ENCODE measurements at places on chromosomes 7 and 10. TPM values are rescaled to one million over a fixed set of nuclear protein-coding genes. Genes with fewer than 3 reads are reported as not detected.

Gene OR9A2
- not detected for polyA plus RNA-seq

Gene GRK5
- 27.6 TPM for polyA plus RNA-seq

Gene ACTR3C
- polyA plus RNA-seq: 4.5 TPM

Gene GPER1
- 2.8 TPM for polyA plus RNA-seq

Gene GPR37
- polyA plus RNA-seq: 0.01 TPM

Gene SFTPD
- 0.12 TPM for polyA plus RNA-seq

Gene XRCC2
- 0.14 TPM for polyA plus RNA-seq

Gene PAX4
- polyA plus RNA-seq: not detected

Gene PPP1R17
- polyA plus RNA-seq: not detected

Gene GIMAP2
- polyA plus RNA-seq: 6.6 TPM

- no peak for DNase-seq
Observed at GRCh38 chr7:17058568-17058967, 176.8 kb upstream of the AGR3 start.

GRCh38 chr7:44147026-44147991, 6.2 kb upstream of the MYL7 start:
- DNase-seq: no peak

- DNase-seq: no peak
Observed at GRCh38 chr7:70217571-70217970, 619.3 kb downstream of the AUTS2 start.

DNA sequence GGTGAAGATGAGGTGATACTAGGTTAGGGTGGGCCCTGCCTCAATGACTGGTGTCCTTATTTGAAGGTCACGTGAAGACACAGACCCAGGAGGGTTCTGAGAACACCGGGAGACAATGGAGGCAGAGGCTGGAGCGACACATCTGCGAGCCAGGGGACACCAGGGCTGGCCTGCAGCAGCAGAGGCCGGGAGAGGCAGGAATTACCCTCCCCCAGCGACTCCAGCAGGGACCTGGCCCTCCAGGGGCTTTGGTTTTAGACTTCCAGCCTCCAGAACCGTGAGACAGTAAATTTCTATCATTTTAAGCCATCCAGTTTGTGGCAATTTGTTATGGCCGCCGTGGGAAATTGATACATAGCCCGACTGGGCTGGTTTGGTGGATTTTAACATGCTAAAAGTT, 152.2 kb downstream of the DNAJB6 start:
- no peak for DNase-seq

DNA sequence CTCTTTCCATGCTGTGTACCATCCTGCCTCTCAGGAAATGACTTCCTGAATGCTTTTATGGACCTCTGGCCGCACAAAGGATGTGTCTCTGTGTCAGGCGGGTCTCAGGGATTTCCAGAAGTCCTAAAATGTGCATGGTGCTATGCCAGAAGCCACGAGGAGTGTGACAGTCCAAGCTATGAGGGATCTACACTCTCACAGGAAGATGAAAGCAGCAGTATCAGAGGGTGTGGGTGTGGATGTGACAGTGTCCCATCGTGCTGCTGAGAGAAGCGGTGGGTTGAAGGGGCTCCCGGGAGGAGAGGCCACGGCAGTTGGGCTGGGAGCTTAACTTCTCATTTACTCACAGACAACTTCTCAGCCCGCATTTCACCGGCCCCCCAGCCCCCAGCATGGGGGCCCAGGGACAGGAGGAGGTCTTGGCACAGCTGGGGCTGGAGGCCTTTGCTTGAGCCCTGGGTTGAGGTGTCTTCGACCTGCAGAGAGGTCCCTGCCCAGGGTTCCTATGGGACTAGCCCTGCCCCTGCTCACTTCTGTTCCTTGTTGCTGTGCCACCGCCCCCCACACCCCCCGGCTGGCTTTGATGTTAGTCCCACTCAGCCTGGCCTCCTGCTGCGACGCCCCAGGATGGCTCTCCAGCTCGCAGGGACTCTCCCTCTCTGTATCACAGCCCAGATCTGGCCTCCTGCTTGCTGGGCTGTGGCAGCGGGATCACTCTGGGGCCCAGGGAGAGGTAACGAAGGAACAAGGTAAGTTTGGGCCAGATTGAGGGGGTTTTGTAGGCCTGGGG, 30.8 kb upstream of the EMX2 start:
- DNase-seq: no peak

- DNase-seq: no peak
Observed at GRCh38 chr10:11713186-11713743, 28.9 kb upstream of the ECHDC3 start.

- DNase-seq: no peak
Observed at GRCh38 chr7:112283382-112283910, 77.0 kb downstream of the ZNF277 start.

GRCh38 chr10:44463511-44464121, 78.7 kb upstream of the CXCL12 start:
- no peak for DNase-seq

- DNase-seq: no peak
Observed at GRCh38 chr10:33258967-33259366, 75.5 kb downstream of the NRP1 start.

DNA sequence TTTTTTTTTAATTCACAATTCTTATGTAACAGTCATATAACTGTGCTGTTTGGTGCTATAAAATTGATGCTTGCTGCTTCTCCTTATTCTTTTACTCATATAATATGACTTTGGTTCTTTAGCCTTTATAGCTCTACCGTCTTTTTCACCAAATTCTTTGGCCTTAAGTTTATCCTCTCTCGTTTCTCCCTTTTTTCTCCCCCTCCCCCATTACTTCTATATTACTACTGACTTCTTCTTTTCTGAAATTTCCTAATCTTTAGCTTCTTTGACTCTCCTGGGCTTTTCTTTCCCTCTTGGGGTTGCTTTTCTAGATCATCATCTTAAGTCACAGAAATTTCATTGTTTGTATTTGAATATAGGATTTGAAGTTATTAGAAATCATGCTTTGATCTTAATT, 3.8 kb downstream of the BCCIP start:
- DNase-seq: no peak

- no peak for DNase-seq
Observed at GRCh38 chr10:23157691-23158369, 34.3 kb upstream of the PTF1A start.

DNA sequence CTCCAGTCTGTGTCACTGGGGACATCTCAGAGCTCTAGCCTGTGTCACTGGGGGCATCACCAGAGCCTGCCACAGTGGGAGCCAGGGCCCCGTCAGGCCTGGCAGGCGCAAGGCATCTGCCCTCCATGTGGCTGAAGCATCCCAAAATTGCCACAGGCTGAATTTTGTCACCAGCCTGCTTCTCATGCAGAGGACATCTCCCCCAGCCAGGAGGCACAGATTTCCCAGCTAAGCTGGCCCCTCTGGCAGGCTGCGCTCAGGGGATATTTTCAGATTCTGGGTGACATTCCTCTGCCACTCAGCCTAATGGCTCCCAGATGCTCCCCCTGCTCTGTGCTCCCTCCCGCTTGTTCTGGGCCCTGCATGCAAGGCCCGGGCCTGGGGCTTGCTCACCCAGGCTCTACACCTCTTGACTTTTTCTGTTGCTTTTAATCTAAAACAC, 64.6 kb downstream of the COL13A1 start:
- DNase-seq: no peak

DNA sequence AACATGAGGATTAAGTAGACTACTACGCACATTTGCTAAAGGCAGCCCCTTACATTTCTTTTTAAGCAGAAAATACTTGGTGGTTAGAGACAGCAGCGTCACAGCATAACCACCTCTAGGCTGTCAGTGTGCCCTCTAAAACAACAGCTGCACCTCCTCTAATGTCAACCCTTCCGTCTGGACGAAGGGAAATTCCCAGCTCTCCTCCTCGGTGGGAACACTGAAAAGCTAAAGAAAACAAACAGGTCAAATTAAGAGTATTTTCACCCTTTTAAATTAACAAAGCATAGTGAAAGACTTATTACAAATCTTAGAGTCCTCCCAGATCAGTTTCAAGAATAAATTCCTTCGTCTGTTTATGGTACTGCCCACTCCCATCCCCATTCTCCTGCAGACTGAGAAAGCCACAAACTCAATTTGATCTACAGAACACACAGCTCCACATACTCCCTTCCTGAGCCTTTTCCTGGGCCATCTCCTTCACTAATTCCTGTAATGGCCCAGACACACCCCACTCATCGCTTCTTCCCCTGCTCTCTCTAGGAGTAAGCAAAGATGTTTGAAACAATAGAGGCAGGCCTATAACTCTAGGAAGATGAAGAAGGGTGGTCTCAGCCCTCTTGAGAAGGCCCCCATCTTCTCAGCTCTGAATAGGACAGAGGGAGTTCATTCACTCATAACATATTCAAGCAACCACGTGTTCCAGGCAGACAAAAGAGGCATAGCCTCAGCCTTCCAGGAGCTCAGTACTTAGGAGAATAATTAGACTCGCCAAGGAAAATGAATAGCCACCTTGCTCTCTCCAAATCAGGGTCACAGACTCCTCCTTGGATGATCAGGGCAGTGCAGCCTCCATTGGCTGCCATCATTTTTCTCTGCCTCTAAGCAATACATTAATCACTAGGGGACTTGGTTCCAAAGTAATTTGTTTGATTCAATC, 47.5 kb upstream of the HNRNPH3 start:
- DNase-seq: no peak

- no peak for DNase-seq
Observed at GRCh38 chr7:158008267-158008666, 579.4 kb downstream of the PTPRN2 start.

DNA sequence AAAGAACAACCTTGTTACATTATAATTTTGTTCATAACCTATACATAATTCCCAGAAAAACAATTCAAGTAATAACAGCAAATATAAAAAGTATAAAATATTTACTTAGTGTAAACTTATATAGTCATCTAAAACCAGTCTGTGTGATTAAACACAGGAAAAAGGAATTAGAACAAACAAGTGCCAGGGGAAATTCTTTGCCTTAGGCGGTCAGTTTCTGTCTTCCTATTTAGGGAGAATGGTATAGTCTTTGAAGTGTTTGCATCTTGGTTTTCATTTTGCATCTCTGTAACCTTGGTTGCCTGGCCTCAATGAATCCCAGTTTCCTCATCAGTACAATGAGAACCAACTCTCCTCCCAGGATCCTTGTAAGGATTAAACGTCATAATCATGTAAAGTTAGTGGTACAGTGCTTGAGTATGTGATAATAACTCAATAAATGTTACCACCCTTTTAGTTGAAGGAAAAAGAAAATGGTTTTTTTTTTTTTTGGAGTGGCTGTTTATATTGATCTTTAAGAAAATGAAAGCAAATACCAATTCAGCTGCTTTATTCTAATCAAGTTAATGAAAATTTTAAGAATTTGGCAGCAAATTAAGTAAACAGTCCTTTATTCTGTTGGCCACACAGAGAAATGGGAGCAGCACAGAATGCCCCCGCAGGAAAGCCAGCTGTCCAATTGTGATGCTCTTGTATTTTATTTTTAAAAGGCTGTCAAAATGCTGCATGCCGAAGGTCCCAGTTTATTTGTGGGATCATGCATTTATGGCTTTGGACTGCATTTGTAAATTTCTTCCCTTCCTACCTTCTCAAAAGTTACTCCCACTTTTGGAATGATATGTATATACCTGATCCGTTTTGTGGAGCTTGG, 61.8 kb downstream of the SHH start:
- no peak for DNase-seq

DNA sequence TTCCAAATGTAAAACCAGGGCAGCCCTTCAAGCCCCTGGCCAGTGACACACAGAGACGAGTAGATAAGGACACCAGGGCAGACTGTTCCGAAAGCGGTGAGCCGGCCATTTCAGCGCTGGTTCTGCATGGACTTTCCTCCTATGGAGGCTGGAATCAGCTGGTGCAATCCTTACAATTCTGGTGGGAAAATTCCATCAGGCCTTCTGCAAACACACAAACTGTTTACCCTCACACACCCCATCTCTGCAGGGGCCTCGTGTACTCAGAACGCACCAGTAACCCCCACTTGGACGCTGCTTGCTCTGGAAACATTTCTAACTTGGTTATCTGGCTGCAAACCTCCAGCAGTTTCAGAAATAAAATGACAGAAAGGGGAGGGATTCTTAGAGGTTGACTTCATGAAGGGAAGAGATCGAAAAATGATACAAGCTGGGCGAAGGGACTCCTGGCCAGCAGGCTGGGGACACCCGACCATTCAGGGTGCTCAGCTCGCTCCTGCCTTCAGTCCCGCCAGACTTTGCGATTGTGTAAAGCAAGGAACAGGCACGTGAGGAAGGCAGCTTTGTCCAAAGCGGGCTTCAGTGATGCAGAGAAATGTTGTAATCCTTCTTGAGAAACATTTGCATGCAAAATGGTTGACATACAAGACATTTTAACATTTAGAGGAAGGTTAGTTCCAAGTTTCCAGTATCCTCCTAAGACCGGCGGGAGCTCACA, 19.7 kb upstream of the SHH start:
- DNase-seq: no peak

GRCh38 chr7:123372368-123372767, 162.0 kb downstream of the IQUB start:
- no peak for DNase-seq

- no peak for DNase-seq
Observed at GRCh38 chr7:17952387-17952786, 12.1 kb upstream of the SNX13 start.

DNA sequence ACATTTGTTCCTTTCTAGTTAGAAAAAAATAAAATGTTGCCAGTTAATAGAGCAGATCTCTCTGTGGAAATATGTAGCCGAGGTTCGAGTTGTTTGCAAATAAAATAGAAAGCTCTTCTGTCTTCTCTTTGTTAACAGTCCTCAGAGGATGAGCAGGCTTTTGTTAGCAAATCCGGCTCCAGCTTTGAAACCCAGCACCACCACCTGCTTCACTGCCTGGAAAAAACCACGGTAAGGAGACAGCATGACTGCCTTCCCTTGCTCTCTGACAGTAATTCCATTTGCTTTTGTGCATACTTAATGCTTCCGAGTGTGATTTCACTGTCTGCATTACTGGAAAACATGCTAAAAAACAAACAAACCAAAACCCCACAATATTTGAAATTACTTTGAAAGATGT, 115.6 kb downstream of the TSPAN12 start:
- no peak for DNase-seq

DNA sequence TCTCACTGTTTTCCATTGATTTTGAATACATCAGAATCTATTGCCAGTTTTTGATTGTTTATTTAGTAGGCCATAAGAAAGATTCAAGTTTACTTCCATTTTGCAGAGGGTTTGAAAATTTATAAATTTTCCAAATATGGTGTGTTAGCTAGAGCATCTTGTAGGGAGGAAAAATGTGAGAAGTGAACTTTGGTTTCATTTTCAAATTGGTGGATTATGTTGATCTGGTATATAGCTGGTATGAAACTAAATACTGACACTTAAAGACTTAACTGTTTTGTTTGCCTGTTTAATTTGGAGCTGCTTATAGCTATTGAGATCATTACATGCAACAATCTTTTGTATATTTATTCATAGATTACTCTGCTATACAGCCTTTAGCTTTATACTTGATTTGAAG, 108.1 kb downstream of the ADAM22 start:
- DNase-seq: no peak

Measured in heart left ventricle (tissue), 16 donors.